AG10803 (cell line): ENCODE measurements at places on chromosomes 12 and 14.

GRCh38 chr12:121388421-121388981, 11.4 kb upstream of the RNF34 start:
- DNase-seq: peak; percentile 84

DNA sequence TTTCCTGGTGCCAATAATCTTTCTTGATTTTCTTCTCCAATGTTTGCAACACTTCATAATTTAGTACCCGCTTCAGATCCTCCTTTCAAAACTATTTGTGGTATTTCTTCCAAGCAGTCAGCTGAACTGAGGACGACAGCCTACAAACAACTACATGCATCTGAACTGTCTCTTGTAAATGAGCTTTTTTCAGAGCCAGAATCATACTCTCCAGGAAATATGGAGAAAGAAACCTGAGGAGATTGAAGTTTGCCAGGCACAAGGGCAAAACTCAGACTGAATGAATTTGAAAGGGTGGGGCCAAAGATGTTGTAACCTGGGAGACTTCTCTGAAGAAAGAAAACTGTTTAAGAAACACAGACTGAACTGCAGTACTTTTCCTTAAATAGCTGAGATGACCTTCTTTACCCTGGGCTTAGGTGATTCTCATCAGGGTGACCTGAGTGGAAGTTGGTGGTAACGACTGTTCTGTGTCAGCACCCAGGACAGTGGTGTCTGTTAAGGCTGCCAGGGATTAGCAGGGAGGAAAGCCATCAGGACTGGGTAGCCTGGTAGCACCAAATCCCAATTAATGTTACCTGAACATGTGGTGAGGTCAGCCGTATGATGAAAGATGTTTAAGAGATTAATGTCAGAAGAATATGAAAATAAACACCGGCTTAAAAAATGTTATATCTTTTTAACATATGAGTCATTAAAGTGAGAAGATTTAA, 95.0 kb downstream of the TGFB3 start:
- DNase-seq: peak; percentile 88

GRCh38 chr14:64772397-64772950, 68.2 kb downstream of the PLEKHG3 start:
- DNase-seq: no peak

- no peak for DNase-seq
These were observed 191.9 kb downstream of the SOX5 start for GRCh38 chr12:23757541-23757962.

GRCh38 chr14:105070760-105071137, 5.5 kb upstream of the GPR132 start:
- DNase-seq: no peak

GRCh38 chr12:50822082-50822481, 20.6 kb upstream of the TMPRSS12 start:
- DNase-seq: no peak

- DNase-seq: no peak
These were observed at the start of gene EVL for GRCh38 chr14:100065111-100065871. EVL (plus strand) TSS chr14:100065422; CDS start chr14:100065501, 79 bp downstream.

- no peak for DNase-seq
These were observed 155.5 kb downstream of the PCNX1 start for GRCh38 chr14:71062581-71063303.

GRCh38 chr12:56206452-56207166, 15.1 kb downstream of the RNF41 start:
- DNase-seq: peak; percentile 52

DNA sequence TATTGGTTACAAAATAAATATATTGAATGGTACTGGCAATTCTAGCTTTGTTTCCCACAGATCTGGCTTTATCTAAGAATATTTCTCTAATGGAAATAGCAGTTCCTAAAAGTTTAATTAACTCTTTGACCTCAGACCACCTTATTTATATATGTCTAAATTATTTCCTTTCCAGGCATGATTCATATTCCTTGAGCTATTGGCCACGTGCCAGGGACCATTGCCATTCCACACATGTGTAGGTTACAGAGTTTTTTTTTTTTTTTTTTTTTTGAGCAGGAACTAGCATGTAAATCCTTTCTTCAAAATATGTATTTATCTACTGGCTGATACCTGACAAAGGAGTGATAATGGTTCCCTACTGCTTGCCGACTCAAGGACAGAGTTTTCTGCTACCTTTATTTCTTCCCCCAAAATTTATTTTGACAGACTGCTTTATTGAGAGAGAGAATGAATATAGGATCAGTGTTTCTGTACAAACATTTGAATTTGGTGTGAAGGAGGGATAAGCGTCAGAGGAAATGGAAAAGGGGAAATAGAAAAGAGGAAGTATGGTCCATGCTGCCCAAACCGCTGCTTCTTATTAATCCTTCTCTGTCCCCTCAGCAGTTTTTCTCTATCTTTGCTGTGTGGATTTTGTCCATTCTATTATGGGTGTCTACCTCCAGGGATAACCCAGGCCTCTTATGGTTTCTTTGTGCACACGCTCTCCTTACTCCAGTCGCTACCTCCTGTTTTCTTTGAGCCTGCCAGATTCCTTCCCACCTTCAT, 36.4 kb downstream of the PDE3A start:
- DNase-seq: no peak

- DNase-seq: no peak
These were observed 151.7 kb upstream of the RTL1 start for GRCh38 chr14:101055106-101055662.

DNA sequence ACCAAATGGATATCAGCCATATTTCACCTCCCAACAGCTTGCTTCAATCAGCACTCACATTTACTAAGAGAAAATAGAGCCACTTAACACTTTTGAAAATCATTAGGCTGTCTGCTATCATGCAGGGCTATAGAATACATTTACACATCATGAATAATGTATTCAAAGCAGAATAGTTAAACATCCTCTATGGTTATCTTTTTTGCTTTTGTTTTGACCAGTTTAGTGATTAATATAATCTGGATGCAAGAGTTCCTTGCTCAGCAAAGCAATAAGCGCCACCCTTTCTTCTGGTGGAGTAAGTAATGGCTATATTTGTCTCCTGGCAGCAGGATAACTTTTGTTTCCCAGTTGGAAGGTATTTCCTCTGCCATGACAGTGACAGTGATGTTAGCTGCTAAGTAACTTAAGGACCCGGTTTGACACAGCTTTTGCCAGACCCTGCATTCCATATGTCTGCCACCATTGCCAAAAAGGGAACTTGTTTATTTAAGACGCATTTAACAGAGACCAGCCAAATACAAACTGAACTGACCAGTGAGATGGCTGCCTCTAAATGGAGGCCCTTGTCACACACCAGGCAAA, 70.3 kb upstream of the NR2C1 start:
- DNase-seq: peak; percentile 46

DNA sequence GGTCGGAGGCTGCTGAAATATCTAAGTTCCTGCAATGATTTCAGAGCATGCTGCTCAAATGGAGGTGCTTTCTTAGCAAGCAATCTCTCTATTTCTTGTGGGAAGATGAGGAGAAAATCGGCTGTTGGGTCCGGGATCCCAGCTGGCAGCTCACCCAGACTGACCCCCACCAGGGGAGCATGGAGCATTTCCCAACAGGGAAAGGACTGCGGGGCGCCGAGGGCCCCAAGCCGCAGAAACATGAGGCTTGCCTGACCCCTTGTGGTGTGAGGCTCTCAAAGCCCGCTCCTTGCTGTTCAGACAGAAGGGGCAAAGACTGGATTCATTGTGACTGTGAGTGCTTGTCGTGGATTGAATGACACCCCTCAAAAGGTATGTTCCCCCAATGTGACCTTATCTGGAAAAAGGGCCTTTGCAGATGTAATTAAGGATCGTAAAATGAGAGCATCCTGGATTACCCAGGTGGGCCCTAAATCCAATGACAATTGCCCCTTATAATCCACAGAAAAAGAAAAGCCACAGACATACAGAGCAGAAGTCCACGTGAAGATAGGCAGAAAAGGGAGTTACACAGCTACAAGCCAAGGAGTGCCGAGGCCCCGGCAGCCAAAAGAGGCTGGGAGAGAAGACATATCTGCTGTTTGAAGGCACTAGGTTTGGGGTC, 116.3 kb upstream of the VASH1 start:
- DNase-seq: peak; percentile 9

GRCh38 chr14:69059658-69060623, 80.8 kb upstream of the ACTN1 start:
- DNase-seq: peak; percentile 91

GRCh38 chr12:57190821-57191220, 25.8 kb upstream of the NXPH4 start:
- DNase-seq: no peak

DNA sequence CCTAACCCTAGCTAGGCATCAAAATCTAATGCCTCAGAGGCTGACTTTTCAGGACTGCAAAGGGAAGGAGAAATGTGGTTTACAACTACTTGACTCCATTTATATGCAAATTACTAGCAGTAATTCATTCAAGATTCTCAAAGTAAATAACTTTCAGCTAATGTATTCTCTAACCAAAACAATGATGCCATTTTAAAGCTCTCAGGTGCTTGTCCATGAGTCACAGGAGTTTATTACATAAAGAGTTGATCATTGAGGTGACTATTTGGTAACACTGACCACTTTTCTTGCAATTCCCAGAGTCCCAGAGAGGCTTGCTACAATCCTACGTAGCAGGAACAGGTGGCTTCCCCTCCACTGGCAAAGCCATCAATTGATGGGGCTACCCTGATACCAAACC, 109.0 kb upstream of the SLC35F4 start:
- DNase-seq: no peak

GRCh38 chr12:119255314-119255713, 76.6 kb downstream of the HSPB8 start:
- no peak for DNase-seq

DNA sequence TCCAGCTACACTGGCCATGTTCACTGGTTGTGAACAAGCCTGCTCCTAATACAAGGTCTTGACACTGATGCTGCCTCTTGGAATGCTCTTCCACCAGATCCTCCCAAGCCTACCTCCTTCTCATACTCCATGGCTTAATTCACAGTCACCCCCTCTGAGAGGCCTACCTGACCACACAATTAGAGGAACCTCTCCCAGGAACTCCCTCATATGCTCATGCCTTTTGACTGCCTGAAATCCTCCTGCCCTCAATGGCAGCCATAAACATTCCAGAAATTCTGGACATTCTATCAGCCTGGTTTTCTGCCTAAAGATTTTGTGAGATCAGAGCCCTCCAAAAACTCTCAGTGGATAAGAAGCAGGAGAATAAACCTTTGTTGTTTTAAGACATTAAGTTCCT, 340.2 kb downstream of the C12orf75 start:
- peak; percentile 94 for DNase-seq

- DNase-seq: peak; percentile 73
These were observed 84.5 kb downstream of the CHGA start for GRCh38 chr14:93007225-93007997.

DNA sequence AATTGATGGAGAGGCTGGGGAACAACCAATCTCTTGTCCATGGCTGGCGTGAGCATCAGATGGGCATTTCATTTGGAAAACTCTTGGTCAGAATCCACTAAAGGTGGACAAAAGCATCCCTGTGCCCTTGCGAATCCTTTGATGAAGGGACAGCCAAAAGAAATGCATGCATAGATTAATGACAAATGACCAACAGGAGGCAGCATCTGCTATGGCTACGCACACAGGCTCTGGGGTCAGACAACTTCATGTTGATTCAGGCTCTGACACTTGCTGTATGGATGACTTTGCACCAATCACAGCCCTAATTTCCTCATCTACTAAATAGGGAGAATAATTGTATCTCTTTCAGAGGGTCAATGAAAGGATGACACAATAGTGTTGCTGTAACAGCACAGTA, 117.5 kb downstream of the ASCL4 start:
- peak; percentile 7 for DNase-seq

DNA sequence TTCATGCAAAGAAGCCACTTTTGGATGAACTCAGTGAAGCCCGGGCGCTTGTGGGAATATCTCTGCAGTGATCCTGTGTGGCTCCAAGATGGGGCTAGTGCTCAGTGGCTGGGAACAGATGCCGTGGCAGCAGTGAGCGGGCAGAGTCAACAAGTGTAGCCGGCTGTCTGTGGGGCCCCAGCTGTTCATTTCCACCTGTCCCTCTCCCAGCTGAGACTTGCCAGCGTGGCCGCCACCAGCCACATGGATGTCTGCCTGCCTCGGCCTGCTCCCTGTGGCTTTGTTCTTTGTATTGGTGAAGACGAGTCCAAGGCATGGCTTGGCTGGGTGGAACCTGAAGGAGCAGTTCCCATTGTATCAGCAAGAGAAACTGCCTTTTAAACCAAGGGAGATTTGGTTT, 77.3 kb downstream of the NOS1 start:
- DNase-seq: no peak

DNA sequence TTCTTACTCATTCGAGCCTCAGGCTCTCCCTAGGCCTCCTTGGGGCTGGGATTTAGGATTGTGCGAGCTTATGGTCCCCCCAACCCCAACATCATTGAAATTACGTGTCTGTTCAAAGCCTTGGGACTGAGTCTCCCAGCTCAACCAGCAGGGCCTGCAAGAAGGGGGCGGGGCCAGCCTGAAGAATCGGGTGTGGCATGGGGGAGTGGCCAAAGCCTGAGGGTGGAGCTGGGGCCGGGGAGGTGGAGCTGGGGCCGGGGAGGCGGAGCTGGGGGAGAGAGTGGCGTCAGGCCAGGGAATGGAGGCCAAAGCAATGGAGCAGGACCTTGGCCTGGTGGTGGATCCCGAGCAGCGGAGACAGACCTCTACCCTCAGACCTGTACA, 24.3 kb upstream of the HSPB8 start:
- DNase-seq: no peak

- DNase-seq: no peak
These were observed 9.7 kb downstream of the JDP2 start for GRCh38 chr14:75437201-75438143.

GRCh38 chr12:51740536-51740935, 108.0 kb downstream of the FIGNL2 start:
- peak; percentile 17 for DNase-seq

DNA sequence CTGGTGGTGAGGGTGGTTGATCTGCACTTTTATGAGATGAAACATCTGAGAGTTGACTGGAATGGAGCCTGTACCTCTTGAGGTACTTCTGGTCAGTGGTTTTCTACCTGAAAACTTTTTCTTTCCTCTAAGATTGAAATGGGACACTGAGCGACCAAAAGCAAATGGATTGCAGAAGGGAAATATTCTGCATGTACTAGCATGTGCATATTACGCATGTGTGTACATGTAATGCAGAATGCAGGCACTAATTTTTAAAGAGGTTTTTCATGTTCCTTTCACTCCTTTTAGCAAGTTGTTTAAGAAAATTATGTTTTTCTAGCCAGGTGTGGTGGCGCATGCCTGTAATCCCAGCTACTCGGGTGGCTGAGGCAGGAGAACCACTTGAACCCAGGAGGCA, 28.7 kb upstream of the EID3 start:
- no peak for DNase-seq

- no peak for DNase-seq
These were observed 24.9 kb upstream of the MED13L start for GRCh38 chr12:116302166-116303058.

GRCh38 chr14:102182190-102182589, 42.5 kb downstream of the WDR20 start:
- peak; percentile 70 for DNase-seq

- DNase-seq: no peak
These were observed 474.1 kb downstream of the ETNK1 start for GRCh38 chr12:23099104-23099503.

DNA sequence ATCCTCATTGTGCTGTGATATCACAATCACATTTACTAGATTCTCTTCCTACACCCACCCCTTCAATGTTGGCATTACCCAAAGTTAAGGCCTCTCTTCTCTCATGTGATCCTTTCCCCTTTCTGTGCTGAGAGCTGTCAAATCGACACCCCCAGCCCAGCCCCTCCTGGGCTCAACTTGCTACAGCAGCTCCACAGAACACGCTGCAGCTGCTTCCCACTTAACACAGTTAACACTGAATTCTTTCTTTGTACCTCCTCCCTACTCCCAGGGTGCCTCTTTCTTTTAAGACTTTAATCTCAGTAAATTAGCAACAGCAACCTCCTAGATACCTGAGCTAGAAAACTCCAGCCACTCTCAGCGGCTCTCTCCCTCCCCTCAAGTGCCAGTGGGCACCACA, 17.8 kb downstream of the SPTB start:
- no peak for DNase-seq
